ENCODE measurements at places on chromosomes 7 and 10.

DNA sequence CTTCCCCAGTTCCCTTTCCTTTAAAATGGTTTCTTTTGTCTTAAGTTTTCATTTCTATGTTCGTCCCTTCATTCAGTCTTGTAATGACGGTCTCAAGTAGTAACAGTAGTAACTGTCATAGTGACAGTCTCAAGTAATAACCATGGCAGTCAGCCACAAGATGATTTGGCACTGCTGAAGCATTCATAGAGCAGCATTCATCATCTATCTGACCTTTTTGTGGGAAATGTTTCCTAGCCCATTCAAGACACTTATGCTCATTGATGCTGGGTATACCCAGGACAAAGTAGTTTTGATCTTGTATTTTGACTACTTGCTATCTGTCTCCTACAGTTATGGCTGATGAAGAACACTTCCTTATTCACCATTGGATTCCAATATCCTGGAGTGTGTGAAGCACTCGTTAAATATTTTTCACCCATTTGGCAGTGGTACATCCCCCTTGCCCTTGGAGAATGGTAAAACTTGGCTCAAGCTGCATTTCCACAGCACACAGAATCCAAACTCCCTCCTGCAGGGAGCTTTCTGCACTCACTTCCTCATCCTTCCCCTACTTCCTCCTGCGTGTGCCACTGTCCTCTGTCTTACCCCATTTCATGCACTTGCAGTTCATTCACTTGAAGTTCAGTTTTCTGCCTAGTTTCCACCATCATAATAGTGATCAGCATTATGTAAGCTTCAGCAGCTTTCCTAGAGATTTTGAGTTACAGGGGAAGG lies 19.0 kb downstream of the GIMAP4 start:
- no peak for DNase-seq

DNA sequence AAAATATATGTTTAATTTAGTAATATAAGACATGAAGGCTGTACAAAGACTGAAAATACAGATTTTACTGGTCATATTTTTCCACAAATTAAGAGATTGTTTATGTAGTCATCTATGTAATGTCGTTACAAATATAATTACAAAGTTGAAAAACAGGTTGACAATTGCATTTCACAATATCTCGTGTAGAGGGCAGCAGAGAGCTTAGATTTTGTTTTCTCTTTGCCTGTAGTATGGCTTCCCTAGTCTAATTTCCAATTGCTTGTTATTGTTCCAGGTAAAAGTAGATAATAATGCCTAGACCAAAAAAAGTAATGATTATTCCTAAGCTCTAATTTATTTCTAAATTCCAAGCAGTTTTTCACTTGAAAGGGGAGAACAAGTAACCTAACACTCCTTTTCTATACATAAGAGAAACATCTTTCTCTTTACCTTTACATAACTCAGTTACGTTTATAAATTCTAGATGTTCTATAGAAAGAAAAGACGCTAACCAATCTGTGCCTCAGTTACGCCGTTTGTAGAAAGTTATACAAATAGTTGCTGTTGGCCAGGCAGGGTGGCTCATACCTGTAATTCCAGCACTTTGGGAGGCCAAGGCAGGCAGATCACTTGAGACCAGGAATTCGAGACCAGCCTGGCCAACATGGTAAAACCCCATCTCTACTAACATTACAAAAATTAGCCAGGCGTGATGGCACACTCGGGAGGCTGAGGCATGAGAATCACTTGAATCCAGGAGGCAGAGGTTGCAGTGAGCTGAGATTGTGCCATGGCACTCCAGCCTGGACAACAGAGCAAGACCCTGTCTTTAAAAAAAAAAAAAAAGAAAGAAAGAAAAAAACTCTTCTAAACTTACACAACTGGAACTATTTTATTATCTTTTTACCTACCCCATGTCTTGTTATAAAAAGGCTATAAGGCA lies 30.0 kb downstream of the NET1 start:
- no peak for DNase-seq

DNA sequence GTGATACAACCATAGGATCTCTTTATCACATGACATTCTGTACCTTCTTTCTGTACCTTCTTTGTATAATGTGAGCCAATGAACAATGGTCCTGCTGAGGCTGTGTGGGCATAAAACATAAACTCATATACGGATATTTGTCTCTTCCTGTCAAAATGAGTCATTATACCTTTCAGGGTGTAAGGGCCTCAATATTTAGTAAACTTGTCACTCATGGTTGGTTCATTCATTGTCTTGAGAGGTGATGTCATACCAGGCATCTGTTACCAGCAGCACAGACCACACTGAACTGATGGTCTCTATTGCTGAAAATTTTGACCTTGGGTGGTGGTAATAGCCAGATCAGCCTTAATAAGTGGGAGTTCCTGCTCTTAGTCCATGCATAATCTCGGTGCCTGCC lies 287.6 kb upstream of the TPK1 start:
- DNase-seq, result no peak

- no peak for DNase-seq
Measured at GRCh38 chr10:108445746-108446145, 1281.2 kb upstream of the SORCS1 start.

DNA sequence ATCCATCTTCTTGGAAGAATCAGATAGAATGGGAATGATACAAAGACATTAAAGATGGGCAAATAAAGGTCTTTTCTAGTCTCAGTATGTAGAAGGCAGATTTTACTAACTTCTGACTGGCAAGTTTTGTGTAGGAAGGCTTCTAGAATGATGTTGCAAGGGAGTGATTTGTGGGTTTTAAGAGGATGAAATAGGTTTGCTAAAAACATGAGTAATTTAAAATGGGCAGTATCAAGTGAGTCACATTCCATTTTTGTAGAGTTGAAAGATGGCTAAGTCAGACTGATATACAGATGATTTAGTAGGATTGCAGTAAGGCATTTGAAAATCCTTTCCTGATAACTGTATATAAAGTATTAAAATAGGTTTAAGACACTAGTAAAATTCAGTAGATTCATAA lies 777.4 kb downstream of the SORCS1 start:
- DNase-seq, result peak; percentile 22

GRCh38 chr10:5456563-5456962 lies 42.8 kb downstream of the CALML5 start:
- DNase-seq, result no peak

- no peak for DNase-seq
Measured at GRCh38 chr7:77995717-77996116, 197.1 kb downstream of the PHTF2 start.

- no peak for DNase-seq
Measured at GRCh38 chr10:133381036-133381435, 2.0 kb downstream of the PAOX start.

DNA sequence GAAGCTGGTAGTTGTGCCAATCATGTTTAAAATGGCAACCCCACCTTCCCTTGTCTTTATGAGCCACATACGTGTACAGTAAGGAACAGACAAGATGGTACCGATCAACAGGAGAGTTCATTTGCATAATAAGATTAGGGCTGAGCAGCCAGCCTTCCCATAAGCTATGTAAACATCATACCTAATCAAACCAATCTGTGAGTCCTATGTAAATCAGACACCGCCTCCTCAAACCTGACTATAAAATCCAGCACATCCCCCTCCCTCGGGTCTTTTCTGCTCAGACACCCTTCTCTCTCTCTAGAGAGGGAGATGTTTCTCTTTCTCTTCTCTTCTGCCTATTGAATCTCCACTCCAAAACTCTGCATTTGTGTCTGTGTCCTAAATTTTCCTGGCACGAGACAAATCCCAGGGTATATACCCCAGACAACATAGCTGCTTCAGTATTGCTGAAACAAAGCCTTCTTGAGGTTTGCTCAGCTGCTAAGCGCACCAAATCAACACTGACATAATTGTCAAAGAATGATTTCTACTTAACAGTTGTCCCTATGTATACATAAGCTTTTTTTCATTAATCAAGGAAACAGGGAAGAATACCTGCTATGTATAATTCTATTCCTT lies 279.2 kb downstream of the THSD7A start:
- no peak for DNase-seq

DNA sequence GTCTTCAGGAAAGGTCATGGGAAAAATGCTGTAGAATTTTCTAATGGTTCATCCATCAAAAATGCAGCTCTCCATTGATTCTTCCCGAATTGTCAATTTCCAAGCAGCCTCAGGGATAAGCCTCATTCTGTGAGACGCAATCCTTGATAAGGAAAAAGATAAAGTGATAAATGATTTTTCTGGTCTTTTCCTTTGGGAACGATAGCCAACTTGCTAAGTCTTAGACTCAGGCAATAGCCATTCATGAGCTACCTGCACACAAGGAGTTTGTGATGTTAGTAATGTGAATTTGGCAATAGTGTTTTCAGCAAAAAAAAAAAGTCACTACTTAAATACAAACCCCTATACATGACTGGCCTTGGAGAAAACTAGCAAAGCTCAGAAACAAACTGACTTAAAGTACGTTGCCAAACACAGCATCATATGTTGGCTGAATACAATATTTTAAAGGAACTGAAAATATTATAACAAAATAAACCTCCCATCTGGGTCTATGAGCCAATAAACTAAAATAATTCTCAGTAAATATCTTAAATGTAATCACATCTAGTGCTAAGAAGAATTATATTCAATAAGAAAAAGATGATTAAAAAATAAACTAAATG lies 75.5 kb downstream of the KLF6 start:
- no peak for DNase-seq

All from astrocyte (in vitro differentiated cells and primary cell).